AG10803 (cell line): ENCODE measurements at places on chromosomes 5 and 9.

GRCh38 chr9:38240051-38240450 is 152.5 kb upstream of the ALDH1B1 start:
- no peak for DNase-seq

GRCh38 chr5:31944684-31945445 is 229.3 kb downstream of the GOLPH3 start:
- no peak for DNase-seq

DNA sequence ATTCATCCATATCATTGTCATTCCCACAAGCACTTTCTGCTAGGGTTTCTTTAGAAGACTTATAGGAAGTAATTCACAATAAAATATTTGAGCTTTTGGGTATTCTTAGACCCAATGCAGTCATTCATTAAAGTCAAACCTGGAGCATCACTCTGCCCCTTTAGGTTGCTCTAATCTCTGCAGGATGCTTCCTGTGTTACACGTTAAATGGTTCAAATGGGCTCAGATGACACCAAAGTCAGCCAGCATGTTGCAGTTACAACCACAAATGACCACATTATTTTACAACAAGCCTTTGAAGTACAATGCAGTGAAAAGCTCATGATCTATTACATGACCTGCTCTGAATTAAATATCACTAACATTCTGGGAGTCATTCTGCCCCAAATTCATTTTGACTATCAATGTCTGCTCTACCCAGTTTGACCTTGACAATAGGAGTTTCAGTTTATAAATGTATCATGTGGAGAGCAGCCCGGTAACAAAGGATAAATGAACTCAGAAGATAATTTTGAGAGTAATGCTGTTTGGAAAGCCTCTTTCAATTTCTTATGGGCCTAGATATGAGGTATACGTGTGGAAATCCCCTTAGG is 668.6 kb upstream of the DMAC1 start:
- DNase-seq = no peak

GRCh38 chr9:10168241-10168640 is 444.6 kb downstream of the PTPRD start:
- DNase-seq = no peak

GRCh38 chr5:4387290-4387689 is 752.8 kb upstream of the ADAMTS16 start:
- DNase-seq = peak; percentile 0

DNA sequence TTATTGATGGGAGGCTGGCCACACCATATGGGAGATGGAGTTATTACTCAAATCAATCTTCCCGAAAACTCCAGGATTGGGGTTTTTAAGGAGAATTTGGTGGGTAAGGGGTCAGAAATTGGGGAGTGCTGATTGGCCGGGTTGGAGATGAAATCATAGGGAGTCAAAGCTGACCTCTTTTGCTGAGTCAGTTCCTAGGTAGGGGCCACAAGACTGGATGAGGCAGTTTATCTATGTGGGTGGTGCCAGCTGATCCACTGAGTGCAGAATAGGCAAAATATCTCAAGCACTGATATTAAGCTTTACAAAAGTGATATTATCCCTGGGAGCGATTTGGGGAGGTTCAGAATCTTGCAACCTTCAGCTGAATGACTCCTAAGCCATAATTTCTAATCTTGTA is 75.7 kb upstream of the CLINT1 start:
- DNase-seq = no peak

- peak; percentile 55 for DNase-seq
Observed at GRCh38 chr9:21677834-21678233, 124.6 kb upstream of the MTAP start.

GRCh38 chr5:89024045-89024444 is 141.1 kb upstream of the MEF2C start:
- DNase-seq = no peak

- DNase-seq = no peak
Observed at GRCh38 chr9:73216100-73216499, 64.4 kb downstream of the ANXA1 start.

- peak; percentile 49 for DNase-seq
Observed at GRCh38 chr9:111034898-111035539, 3.3 kb downstream of the LPAR1 start.

GRCh38 chr5:135194573-135195269 is 160.7 kb upstream of the PITX1 start:
- peak; percentile 40 for DNase-seq

DNA sequence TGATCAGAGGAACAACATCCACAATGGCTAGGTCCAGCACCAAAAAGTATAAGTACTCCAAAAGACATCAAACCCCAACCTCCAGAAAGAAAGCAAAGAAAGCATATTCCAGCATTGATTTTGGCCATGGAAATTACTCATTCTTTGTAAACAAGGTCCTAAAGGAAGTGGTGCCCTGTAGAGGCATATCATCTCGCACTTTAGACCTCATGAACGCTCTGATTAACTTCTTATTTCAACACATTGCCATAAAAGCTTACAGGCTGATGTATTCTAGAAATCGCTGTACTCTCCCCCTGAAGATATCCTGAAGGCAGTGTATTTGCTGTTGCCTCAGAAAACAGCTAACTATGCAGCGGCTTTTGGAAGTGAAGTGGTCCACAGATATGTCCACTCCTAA is 82.7 kb upstream of the TNPO1 start:
- DNase-seq = no peak

- peak; percentile 48 for DNase-seq
Observed at GRCh38 chr9:70421272-70422180, 7.1 kb upstream of the KLF9 start.

GRCh38 chr5:103849934-103850333 is 287.3 kb upstream of the NUDT12 start:
- peak; percentile 79 for DNase-seq

GRCh38 chr5:67190861-67191260 is 5.7 kb downstream of the CD180 start:
- DNase-seq = no peak

DNA sequence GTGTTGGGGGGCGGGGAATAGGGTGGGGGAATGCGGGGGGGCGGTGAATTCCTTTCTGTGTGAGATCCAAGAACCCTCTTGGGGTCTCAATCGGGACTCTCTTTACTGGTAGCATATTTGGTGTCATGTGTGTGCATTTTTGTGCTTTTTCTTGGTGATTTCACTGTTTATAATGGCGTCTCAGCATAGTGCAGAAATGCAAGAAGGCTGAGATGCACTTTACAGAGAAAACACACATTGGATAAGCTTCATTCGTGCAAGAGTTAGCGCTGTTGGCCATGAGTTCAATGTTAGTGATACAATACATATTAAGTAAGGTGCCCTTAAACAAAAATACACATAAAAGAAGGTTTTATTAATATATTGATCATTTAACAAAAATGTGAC is 771 bp upstream of the ENTPD8 start:
- DNase-seq = no peak

DNA sequence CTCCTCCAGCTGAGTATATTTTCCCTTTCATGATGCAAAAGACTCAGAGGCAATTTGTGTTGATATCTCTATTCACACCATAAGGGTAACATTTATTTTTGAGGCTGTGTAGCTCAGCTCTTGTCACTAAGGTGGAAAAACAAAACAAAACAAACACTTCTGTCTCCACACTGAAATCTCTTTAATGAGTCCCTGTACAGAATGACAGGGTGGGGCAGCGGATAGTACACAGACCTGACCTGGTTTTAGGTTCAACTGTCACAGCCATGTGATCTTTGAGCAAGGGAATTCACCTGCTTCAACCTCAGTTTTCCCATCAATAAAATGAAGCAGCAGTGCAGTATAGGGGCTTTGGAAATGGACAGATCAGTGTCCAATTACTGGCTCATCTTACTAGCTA is 29.3 kb downstream of the TLR4 start:
- no peak for DNase-seq

DNA sequence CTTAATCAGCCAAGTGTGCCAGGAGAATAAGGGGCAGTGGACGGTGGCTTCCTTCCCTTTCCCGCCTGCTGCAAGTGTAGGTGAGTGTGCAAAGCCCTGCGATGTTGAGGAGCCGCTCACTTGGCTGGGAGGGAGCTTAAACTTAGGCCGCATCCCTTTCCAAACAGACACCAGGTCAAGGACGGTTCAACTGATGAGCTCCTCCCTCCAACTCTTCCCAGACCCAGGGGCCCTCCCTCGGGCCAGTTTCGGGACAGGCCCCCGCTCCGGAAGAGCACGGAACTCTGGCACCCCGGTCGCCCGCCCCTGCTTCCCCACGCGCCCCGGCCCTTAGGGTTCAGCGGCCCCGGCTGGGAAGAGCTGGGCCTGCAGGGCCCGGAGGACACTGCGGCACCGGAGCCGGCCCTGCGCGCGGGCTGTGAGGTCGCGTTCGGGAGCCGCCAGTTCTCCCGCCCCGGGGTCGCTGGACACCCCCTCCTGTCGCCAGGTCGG is 481 bp downstream of the MRPL36 start:
- DNase-seq = peak; percentile 17

- no peak for DNase-seq
Observed at GRCh38 chr5:62588668-62589067, 10.0 kb downstream of the LRRC70 start.

DNA sequence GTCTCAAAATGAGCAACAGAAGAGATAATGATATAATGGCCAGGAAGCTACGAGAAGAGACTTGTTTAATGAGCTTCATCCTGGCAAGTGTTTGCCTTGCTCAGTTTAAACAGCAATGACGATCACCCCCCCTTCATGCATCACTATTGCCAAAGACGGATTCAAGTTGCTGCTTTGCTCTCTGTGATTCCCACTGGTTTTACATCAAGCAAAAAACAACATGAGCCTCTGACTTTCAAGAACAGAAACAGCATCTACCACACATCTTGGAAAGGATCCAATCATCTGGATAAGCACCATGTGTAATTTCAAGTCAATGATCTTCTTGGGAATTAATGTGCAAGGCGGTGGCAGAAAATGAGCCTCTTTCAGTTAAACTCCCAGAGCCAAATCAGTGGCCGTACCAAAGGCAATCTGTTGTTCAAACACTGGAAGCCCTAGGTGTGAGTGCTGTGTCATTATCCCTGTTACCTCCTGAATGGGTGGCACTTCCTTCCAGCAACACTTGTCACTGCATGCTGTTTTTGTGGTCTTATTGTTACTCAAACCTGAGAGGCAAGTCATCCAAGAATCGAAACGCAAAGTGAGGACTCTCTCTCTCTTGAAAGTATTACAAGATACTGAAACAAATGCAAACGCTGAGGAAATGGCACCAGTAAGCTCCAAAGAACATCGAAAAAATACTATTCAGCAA is 72.8 kb downstream of the MED27 start:
- DNase-seq = peak; percentile 70

GRCh38 chr5:33631139-33631538 is 190.4 kb downstream of the TARS1 start:
- no peak for DNase-seq

- no peak for DNase-seq
Observed at GRCh38 chr5:61779743-61780142, 447.7 kb downstream of the ZSWIM6 start.

DNA sequence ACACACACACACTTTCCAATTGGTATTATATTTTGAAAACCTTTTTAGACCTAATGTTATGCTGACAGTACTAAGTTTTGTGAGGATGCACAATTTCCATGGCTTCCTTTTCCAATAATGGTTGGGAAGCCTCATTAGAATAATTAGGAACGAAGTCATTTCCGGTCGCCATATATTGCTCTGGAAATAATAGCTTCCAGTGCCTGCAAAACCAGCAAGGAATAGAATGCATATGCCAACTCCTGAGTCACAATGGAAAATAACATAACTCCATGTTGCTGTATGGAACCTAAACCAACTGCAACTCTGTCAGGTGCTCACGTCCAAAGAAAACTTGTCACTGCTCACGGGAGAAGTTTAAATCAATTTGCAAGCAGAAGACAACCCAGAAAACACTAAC is 222.0 kb downstream of the EBF1 start:
- no peak for DNase-seq

GRCh38 chr5:68950125-68950524 is 143.7 kb upstream of the SLC30A5 start:
- DNase-seq = no peak

DNA sequence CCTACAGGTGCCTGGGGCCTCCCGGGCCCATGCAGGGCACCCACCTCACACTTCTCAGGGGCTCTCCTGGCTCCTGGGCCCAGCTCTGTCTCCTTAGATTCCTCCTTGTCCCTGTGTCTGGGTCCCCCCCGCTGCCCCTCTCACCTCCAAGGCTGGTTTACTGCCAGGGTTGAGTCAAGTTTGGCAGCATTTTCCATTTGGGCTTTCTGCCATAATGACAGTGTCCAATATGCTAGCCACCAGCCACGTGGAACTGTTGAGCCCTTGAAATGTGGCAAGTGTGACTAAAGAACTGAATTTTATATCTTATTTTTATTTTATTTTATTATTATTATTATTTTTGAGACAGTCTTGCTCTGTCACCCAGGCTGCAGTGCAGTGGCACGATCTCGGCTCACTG is 1.9 kb downstream of the TTC16 start:
- no peak for DNase-seq

- no peak for DNase-seq
Observed at GRCh38 chr5:124743602-124744169, 2.8 kb downstream of the ZNF608 start.

DNA sequence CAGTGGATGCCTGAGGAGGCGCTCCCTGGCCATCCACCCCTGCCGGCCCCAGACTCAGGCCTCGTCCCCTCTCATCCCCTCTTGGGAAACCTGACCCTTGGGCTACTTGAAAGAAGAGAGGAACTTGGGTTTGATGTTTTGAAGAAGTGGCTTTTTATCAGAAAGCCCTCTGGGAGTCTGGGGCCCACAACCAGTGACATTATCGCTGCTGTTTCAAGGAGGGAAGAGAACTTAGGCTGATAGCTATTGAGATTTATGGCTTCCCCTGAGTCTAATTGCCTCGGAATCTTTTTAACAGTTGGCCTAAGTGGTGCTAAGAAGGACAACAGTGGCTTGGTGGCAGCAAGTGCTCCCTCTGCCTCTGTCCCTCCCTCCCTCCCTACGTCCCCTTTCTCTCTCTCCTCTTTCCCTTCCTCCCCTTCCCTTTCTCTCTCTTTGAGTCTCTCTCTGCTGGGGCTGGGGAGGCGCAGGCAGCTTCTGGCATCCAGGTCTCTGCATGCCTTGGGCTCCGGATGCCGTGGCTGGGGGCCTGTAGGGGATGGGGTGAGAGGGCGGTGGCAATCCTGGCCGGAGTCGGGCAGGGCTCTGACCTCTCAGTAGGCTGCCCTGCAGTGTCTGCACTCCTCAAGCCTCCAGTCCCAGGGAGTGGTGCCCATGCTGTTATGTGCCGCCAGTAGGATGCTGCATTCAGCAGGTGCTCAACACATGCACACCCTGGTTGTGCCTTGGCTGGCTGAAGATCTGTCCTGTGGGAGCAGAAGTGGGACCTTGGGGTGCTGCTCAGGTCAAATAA is 49.6 kb upstream of the RXRA start:
- DNase-seq = no peak

DNA sequence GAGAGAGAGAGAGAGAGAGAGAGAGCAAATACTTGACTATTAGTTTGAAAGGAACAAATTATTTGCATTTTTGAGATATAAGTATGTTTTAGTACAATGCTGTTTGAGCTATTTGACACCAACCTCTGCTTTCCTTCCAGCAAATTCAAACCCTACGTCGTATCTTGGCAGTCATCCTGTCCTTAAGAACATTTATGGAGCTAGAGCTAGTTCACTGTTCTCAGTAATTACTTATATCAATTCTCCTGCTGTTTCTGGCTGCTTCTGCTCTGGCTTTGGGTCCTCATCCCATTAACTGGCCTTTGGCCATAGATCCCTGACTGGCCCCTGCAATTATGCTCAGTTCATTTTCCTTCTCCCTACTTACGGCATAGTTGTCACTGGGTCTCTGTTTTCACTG is 19.9 kb upstream of the ERAP2 start:
- no peak for DNase-seq
